ENCODE measurements at places on chromosomes 16 and 17.

GRCh38 chr16:6634151-6634550 is 698.5 kb upstream of the RBFOX1 start:
- H3K27ac ChIP-seq, result no peak overlapping the region
- H3K27me3 ChIP-seq, result no peaks in the 10 kb centered on the region
- no peak for DNase-seq
- H3K36me3 ChIP-seq, result no peaks in the 10 kb centered on the region
- H3K4me1 ChIP-seq, result no peaks in the 10 kb centered on the region
- no peak overlapping the region for H3K4me3 ChIP-seq

DNA sequence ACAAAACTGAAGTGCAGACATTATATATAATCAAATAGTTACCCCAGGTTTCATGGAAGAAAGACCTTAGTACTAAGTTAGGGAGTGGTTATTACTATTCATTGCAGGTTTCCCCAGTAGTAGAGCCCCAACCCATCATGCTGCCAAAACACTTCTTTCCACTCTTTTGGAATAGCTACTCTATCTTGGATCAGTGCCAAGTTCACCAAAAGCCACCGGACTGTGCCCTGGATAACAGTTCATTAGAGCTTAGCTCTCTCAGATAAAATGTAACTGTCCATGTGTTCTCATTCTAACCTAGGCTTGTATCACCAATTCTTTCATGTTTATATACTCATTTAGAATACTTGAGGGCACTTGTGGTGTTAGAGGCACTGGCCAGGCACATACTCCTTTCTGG is 540.1 kb upstream of the C16orf82 start:
- no peak overlapping the region for H3K27ac ChIP-seq
- no peaks in the 10 kb centered on the region for H3K4me1 ChIP-seq
- no peaks in the 10 kb centered on the region for H3K36me3 ChIP-seq
- peaks cover 7% of the 10 kb centered on the region for H3K27me3 ChIP-seq
- H3K4me3 ChIP-seq, result no peak overlapping the region
- no peak for DNase-seq

DNA sequence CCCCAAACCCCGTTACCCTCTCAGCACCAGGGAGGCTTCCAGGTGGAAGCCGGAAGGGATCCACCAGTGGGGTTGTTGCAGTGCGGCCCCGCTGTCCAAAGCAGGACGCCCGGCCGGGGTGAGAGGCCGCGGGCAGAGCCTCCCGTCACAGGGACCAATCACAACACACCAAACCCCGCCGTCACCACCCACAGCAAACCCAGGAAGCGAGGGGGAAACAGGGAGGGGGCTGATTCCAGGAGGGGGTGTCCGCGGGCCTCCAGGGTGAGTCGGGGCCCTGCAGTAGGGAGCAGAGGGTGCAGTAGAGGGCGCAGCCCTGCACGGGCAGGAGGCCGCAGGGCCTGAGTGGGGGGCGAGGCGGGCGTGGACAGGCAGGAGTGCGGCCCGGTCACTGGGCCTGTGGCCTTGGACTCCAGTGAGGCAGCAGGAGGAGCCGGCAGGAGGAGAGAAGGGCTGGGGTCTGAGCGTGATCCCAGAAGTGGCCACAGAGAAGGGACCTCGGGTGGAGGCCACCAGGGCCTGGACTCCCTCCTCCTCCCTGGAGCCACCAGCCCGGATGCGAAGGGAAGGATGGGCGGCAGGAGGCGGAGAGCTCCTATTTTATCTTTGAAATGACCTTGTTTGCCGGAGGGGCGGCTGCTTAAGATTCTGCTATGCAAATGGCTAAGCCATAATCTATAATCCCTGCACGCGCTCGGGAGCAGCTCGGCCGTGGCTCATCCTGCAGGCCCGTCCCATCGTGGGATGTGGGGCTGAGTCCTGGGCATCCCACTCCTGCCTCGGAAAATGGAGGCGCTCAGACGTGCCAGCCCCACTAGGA is 41.5 kb downstream of the ZFPM1 start:
- no peak overlapping the region for H3K4me3 ChIP-seq
- H3K27me3 ChIP-seq, result no peaks in the 10 kb centered on the region
- H3K27ac ChIP-seq, result no peak overlapping the region
- DNase-seq, result no peak

GRCh38 chr16:24810951-24811843 is 34.6 kb upstream of the SLC5A11 start:
- H3K27ac ChIP-seq, result no peak overlapping the region
- H3K36me3 ChIP-seq, result peaks cover 81% of the 10 kb centered on the region
- no peaks in the 10 kb centered on the region for H3K27me3 ChIP-seq
- H3K4me3 ChIP-seq, result no peak overlapping the region
- DNase-seq, result no peak
- H3K4me1 ChIP-seq, result no peaks in the 10 kb centered on the region

DNA sequence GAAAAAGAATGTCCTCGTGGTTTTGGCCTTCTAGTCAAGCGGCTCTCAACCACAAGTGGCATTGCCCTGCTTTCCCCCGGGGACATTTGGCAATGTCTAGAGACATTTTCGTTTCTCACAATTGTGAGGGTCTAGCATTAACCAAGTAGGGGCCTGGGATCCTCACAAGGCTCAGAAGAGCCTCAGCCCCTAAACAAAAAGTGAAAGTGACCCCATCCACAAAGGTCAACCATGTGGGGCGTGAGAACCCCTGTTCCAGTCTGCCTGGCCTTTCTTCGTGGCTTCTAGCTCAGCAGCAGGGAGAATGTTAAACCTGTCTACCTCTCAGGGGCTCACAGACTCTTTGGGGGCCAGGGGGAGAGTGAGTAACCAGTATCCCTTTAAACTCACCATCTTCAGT is 4.8 kb upstream of the RPL38 start:
- DNase-seq, result no peak
- H3K27me3 ChIP-seq, result peaks cover 82% of the 10 kb centered on the region
- H3K4me1 ChIP-seq, result peaks cover 13% of the 10 kb centered on the region
- peak overlapping the region; percentile 78 for H3K27ac ChIP-seq
- no peak overlapping the region for H3K4me3 ChIP-seq
- peaks cover 21% of the 10 kb centered on the region for H3K36me3 ChIP-seq

DNA sequence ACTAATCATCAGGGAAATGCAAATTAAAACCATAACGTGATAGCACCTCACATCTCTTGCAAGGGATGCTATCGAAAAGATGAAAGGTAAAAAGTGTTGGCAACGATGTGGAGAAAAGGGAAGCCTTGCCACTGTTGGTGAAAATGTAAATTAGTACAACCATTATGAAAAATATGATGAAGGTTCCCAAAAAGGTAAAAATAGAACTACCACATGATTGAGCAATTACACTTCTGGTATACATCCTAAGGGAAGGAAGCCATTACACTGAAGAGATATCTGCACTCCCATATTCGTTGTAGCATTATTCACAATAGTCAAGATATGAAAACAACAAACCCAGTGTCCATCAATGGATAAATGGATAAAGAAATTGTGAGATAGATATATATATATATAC is 21.5 kb downstream of the ABCA10 start:
- no peaks in the 10 kb centered on the region for H3K36me3 ChIP-seq
- H3K4me1 ChIP-seq, result no peaks in the 10 kb centered on the region
- H3K4me3 ChIP-seq, result no peak overlapping the region
- H3K27ac ChIP-seq, result no peak overlapping the region

DNA sequence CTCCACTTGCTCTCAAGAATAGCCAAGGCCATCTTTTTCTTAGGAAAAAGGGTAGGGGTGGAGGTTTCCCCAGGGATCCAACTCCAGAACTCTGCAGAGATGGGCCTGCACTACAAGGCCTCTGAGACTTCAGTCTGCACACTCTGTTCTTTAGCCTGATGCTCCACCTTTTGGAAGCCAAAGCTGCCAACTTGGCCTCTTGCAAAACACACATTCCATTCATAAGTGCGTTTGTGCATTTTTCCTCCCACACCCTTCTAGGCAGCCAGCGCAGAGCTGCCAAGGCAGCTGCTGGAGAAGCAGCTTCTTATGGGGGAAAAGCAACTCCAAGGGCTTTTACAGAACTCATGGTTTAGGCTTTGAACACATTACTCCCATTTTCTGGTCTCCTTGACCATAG is 45.3 kb downstream of the REXO5 start:
- H3K27me3 ChIP-seq, result no peaks in the 10 kb centered on the region
- H3K27ac ChIP-seq, result no peak overlapping the region
- H3K36me3 ChIP-seq, result no peaks in the 10 kb centered on the region
- DNase-seq, result no peak
- H3K4me1 ChIP-seq, result no peaks in the 10 kb centered on the region

DNA sequence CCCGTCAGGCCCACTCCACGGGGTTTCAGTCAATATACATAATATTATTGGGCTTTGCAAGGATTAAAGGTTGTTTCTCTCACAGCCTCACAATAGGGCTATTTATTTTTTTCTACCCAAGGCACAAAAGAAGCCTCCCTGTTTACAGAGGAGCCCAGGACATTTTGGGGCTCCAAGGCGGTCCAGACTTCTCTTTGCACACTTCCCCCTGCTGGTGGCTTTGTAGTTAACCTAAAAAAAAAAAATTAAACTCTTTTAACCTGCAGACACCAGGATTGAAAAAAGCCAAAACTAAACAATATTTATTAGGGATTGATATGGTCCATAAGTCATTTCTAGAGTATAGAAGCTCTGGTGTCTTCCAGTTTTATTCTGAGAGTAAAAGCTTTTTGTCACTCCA is 169.7 kb upstream of the ZFHX3 start:
- H3K4me1 ChIP-seq, result no peaks in the 10 kb centered on the region
- no peaks in the 10 kb centered on the region for H3K27me3 ChIP-seq
- H3K27ac ChIP-seq, result no peak overlapping the region
- no peaks in the 10 kb centered on the region for H3K36me3 ChIP-seq

DNA sequence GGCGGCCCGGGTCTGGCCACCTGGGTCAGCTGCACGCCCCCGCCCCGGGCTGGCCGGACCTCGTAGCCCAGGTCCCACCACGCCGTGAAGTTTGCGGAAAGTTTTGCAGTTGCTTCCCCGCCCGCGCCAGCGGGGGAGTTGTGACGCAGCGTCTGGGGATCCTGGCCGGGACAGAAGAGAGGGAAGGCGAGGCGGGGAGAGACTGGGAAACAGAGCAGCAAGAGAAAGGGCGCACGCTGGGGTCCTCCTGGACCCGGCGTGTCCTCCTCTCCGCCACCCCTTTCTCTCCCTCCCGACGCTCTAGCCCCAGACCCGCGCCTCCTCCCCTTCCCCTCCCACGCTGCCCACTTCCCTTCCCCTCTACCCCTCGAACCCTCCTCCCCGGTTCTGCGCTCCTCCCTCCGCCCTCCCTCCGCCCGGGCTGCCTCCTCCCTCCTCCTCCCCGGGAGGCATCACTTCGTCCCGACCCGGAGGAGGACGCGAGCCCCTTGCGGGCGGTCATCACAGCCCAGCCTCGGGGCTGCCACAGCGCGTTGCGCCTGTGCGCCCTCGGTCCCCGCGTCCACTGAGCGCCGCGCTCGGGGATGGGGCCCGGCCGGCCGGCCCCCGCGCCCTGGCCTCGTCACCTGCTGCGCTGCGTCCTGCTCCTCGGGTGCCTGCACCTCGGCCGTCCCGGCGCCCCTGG is at the start of gene MRC2:
Gene MRC2 (plus strand): TSS at position 452 of the 685 bp plus-strand sequence. CDS start 133 bp downstream, at position 585.
- peak within 1 kb of the TSS; percentile 76 for H3K27ac ChIP-seq
- peak within 1 kb of the TSS; percentile 91 for H3K4me3 ChIP-seq
- DNase-seq, result no peak

- H3K27me3 ChIP-seq, result peaks cover 97% of the 10 kb centered on the region
- peaks cover 40% of the 10 kb centered on the region for H3K36me3 ChIP-seq
- no peak for DNase-seq
Measured at GRCh38 chr17:48720266-48721008, 1.9 kb downstream of the PRAC1 start.

GRCh38 chr16:88367560-88367959 is 15.2 kb upstream of the ZNF469 start:
- H3K36me3 ChIP-seq, result no peaks in the 10 kb centered on the region
- DNase-seq, result no peak
- peaks cover 12% of the 10 kb centered on the region for H3K27me3 ChIP-seq
- no peak overlapping the region for H3K4me3 ChIP-seq
- H3K4me1 ChIP-seq, result no peaks in the 10 kb centered on the region

DNA sequence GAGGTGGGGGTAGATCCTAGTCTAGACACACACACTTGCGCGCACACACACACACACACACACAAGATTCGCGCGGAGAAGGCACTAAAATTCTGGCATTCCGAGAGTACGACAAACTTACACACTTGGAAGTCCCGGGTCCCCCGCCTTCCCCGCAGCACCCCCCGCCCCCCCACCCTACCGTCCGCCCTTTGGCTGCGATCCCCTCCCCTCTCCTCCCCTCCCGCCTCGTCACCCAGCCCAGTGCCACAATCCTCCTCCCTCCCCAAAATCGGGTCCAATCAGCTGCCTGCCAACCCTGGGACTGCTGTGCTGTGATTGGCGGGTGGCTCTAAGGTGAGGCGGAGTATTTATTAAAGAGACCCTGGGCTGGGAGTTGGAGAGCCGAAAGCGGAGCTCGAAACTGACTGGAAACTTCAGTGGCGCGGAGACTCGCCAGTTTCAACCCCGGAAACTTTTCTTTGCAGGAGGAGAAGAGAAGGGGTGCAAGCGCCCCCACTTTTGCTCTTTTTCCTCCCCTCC is at the start of gene SOX9:
Gene SOX9 (plus strand): TSS at position 379 of the 522 bp plus-strand sequence. CDS start 372 bp downstream, outside the sequence.
- no peak within 1 kb of the TSS for H3K4me3 ChIP-seq
- H3K27ac ChIP-seq, result no peak within 1 kb of the TSS
- DNase-seq, result no peak
- peaks cover 2% of the 10 kb centered on the region for H3K36me3 ChIP-seq

GRCh38 chr16:4323845-4324488 is 8.1 kb downstream of the GLIS2 start:
- no peaks in the 10 kb centered on the region for H3K27me3 ChIP-seq
- peaks cover 5% of the 10 kb centered on the region for H3K4me1 ChIP-seq
- DNase-seq, result no peak
- no peak overlapping the region for H3K27ac ChIP-seq
- H3K4me3 ChIP-seq, result no peak overlapping the region
- peaks cover 4% of the 10 kb centered on the region for H3K36me3 ChIP-seq

DNA sequence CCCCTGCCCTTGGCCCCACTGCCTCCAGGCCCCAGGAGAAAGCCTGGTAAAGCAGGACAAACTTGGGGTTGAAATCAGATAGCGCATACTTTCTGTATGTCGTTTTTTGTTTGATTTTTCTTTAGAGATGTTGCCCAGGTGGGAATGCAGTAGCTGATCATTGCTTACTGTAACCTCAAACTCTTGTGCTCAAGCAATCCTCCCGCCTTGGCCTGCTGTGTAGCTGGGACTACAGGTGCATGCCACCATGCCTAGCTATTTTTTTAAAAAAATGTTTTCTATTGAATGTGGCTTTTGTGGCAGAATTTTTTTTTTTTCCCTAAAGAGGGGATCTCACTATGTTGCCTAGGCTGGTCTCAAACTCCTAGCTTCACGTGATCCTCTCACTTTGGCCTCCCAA is 11.1 kb upstream of the CCL5 start:
- H3K4me3 ChIP-seq, result peak overlapping the region; percentile 76
- peaks cover 36% of the 10 kb centered on the region for H3K36me3 ChIP-seq
- peaks cover 73% of the 10 kb centered on the region for H3K4me1 ChIP-seq
- H3K27ac ChIP-seq, result peak overlapping the region; percentile 83
- no peaks in the 10 kb centered on the region for H3K27me3 ChIP-seq
- DNase-seq, result no peak

- no peak overlapping the region for H3K27ac ChIP-seq
- no peak for DNase-seq
Measured at GRCh38 chr16:30927789-30928378, 4.5 kb downstream of the FBXL19 start.

GRCh38 chr17:489758-490329 is 137.2 kb upstream of the RPH3AL start:
- peaks cover 10% of the 10 kb centered on the region for H3K4me1 ChIP-seq
- H3K4me3 ChIP-seq, result peak overlapping the region; percentile 94
- peak overlapping the region; percentile 89 for H3K27ac ChIP-seq
- H3K36me3 ChIP-seq, result peaks cover 28% of the 10 kb centered on the region

- no peak for DNase-seq
- H3K4me1 ChIP-seq, result no peaks in the 10 kb centered on the region
- H3K4me3 ChIP-seq, result no peak overlapping the region
- H3K27ac ChIP-seq, result no peak overlapping the region
- H3K36me3 ChIP-seq, result peaks cover 2% of the 10 kb centered on the region
Measured at GRCh38 chr16:65842067-65842466, 524.4 kb upstream of the CDH5 start.
